ENCODE measurements at places on chromosomes 1 and 21.

- DNase-seq, result no peak
Observed at GRCh38 chr1:99964806-99965205, 5.0 kb upstream of the SLC35A3 start.

DNA sequence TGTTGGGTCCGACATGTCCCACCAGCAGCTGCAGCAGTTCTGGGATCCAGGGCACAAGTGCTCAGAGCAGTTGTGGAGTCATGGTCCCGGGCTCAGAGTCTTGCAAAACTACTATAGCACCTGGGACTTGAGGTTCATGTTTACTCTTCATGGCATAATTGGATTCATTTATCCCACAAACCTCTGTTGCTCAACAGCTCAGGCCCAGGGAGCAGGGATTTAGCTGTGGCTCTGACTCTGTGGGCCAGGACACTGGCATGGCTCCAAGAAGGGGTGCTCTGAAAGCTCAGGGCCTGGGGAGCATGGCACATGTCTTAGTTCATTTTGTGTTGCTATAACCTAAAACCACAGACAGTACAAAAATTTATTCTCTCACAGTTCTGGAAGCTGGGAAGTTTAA, 626.7 kb upstream of the ADGRL2 start:
- no peak for DNase-seq

GRCh38 chr21:22352088-22352487, 1353.9 kb downstream of the NCAM2 start:
- no peak for DNase-seq

DNA sequence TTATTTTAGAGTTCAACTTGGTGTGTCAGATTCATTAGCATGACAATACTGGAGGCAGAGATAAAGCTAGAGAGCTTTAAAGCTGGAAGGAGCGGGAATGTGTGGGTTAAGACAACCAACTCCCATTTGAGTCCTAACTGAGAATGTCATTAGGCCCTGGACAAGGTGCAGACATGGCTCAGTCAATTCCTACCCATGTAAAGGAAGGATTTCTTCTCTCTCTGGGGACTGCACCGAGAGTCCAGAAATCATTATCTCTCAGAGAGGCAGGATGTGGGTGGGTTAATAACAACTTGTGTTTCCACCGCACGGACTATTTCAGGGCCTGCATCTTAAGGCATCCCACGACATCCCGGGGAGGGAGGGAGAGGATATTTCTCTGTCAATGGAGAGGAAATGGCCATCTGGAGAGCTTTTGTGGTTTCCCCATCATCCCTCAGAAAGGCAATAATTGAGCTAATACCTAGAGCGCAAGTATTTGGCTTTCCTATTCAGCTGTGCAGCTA, 46.7 kb upstream of the SARS1 start:
- DNase-seq, result peak; percentile 67

- DNase-seq, result no peak
Observed at GRCh38 chr1:37073854-37074379, 39.6 kb upstream of the GRIK3 start.
